Stimulated activated CD4-positive, alpha-beta T cell treated with anti-CD3 and anti-CD28 coated beads, TNF-alpha, amount 100 ng/mL, for 4 hours (primary cell): ENCODE measurements at places on chromosomes 6 and 20.

GRCh38 chr20:48788486-48789072 lies 39.2 kb downstream of the PREX1 start:
- DNase-seq, result no peak

GRCh38 chr6:1703091-1703855 lies 93.6 kb downstream of the FOXC1 start:
- DNase-seq, result no peak

- no peak for DNase-seq
Measured at GRCh38 chr20:9916761-9917160, 77.9 kb upstream of the PAK5 start.

- no peak for DNase-seq
Measured at GRCh38 chr6:69391106-69391505, 405.7 kb downstream of the LMBRD1 start.

DNA sequence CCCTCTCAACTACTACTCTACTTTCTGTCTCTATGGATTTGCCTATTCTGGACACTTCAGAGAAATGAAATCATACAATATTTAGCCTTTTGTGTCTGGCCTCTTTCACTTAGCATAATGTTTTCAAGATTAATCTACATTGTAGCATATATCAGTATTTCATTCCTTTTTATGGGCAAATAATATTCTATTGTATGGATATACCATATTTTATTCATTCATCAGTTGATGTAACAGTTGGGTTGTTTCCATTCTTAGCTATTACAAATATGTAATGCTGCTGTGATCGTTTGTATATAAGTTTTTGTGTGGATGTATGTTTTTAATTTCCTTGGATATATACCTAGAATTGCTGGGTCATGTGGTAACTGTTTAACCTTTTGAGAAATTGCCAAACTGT lies 23.4 kb downstream of the FAM184A start:
- no peak for DNase-seq

GRCh38 chr20:57146155-57146554 lies 120.3 kb downstream of the BMP7 start:
- DNase-seq, result no peak

GRCh38 chr6:10511477-10511876 lies 9.7 kb upstream of the GCNT2 start:
- no peak for DNase-seq

DNA sequence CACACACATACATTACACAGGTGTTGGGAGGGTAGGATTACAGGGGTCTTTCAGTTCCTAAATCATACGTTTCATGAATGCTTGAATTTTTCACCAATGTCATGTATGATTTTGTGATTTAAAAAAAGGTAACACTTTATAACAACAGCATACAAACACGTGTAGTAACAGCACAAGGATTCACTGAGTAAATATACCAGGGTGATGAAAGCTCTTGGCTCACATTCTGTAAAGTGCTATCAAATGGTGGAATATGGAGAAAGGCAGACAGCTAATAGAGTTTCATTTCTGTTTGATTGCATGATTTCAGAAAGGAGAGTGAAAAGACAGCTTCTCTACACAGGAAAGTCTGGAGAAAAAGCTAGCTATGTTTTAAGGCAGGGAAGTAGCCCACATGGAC lies 231.9 kb downstream of the CD83 start:
- DNase-seq, result no peak

GRCh38 chr6:151180330-151181048 lies 59.3 kb upstream of the AKAP12 start:
- DNase-seq, result no peak

DNA sequence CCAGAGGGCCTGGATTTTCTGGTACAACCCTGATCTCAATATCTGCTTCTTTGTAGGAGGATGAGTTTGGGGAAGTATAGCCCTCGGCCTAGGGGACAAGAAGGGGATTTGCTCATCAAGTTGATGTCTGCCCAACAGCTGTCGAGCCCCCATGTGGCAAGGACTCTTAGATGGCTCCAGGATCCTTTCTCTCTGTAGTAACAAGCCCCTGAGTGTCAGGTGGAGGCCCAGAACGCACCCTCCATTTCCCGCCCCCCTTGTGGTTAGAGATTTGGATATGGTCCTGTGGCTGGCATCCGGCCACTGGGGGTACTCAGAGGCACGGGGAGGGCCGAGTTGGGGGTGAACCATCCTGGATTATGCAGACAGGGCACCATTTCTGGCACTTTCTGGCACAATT lies 50.1 kb downstream of the CTCFL start:
- no peak for DNase-seq

DNA sequence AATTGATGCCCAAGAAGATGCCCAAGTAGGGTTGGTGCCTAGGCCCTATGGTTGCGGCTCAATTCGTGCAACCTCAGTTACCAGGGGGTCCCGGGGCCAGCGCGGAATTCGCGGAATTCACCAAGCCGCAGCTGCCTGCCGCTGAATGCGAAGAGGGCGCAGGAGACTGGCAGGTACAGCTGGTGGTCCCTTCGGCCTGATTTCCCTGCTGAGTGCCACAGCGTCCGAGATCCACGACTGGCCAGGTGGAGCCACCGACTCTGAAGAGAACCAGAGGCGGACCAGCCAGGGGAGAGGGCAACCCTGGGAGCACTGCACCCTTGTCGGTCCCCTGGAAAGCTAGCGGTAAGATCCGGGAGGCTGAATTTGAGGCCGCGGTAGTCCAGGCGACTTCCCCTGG lies 6.8 kb upstream of the TFAP2D start:
- no peak for DNase-seq

GRCh38 chr6:143270026-143270425 lies 180.5 kb downstream of the ADAT2 start:
- no peak for DNase-seq

DNA sequence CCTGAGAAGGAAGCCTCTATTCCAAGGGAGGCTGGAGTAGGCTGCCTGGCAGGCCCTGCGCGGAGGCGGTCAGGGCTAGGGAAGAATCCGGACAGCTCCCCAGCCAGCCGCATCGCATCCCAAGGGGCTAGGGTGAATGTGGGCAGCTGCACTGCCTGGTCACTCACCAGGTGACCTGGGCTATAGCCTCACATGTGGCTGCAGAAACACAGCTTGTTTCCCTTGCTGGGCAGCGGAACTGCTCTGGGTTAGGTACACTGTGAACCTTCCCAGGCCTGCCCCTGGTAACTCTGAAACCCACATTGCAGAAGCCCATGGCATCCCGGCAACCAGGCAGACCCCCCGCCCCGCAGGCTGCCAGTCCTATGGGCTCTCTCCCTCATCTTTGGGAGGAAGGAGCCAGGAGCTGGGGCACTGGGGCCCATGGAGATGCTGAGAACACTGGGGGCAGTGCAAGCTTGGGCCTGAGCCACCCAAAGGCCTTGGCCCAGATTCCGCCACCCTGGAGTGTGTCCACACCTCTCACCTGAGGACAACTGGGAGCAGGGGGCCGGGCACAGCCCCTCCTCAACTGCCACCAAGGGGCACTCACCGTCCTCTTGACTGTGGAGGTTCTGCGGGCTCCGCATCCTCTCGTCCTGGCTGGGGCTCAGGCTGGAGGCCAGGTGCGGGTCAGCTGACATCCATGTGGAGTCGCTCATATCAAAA lies 111.0 kb downstream of the NOL4L start:
- DNase-seq, result no peak

DNA sequence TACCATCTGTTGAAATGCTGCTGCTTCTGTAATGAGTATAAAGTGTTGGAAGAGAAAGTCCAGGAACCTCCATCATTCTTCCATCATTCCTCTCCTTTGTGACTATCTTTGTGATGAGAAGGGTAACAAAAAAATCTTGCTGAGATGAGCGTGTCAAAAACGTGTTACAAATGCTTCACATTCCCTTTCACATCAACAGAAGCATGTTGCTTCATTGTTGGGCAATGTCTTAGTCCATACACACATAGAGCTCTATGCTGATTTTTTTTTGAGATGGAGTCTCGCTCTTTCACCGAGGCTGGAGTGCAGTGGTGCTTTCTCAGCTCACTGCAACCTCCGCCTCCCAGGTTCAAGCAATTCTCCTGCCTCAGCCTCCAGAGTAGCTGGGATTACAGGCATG lies 114.1 kb upstream of the ESR1 start:
- DNase-seq, result no peak

- no peak for DNase-seq
Measured at GRCh38 chr6:64083261-64083660, 447.7 kb downstream of the PHF3 start.

DNA sequence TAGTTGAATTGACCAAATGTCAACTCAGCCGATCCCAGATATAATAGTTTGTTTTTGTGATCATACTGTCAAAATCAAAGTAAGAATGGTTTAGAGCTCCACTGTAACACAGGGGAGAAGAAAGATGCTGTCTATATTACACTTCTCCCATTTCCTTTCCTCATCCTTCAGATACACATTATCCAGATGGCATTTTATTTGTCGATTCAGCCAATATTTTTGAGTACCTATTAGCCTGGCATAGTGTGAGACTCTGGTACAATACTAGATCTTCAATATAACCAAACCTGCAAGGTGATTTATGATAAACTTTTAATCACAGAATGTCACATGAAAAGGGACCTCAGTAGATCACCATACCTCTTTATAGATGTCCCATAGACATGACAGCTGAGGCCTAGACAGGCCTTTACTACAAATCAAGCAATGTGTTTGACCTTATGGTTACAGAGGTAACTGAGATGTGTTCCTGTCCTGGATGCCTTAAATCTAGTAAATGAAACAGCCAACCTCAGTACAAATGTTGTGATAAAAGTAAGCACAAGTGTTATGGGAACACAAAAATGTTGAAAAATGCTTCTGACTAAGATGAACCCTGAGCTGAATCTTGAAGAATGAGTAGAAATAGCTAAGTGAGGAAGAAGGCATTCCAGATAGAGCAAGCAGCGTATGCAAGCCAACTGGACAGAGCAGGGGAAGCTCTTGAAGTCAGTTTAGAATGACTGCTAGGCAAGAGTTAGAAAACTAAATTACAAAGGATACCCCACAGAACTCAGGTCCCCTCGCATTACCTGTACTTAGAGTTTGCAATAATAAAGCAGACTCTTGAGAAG lies 1.9 kb downstream of the FBXO9 start:
- DNase-seq, result no peak

GRCh38 chr6:156885562-156885961 lies 108.4 kb downstream of the ARID1B start:
- no peak for DNase-seq

DNA sequence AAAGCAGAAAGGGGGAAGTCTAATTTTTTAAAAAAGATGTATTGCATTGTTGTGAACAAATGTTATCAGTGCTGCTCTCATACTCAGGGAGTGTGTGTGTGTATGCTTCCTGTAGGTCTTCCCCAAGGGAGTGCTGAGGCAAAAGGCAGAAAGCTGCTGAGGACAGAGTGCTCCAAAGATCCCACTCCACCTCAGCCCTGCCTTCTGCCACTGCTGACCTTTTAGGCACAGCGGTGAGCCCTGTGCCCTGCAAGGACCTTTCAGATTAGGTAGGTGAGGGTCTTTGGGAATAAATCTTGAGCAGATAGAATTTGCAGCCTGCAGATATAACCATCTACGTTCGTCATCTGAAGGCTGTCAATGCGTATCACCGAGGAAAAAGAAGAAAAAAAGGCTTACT lies 756.4 kb upstream of the MMS22L start:
- no peak for DNase-seq

DNA sequence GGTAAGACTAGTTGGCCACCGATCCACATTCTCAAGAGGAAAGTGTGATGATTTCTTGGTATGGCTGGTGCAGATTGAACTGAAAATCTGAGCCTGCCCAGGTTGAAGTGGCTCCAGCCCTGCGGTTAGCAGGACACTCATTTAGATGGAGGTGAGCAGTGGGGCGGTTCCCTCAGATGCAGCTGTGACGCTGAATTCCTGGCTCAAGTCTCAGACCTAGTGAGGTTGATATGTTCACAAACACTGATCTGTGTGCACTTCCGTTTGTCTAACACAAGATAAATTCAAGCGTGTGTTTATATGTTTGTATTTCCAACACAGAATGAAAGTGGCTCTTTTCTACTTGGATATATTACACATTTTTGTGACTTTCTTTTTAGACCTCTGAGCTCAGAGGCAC lies 83.4 kb upstream of the FRMD1 start:
- DNase-seq, result no peak

DNA sequence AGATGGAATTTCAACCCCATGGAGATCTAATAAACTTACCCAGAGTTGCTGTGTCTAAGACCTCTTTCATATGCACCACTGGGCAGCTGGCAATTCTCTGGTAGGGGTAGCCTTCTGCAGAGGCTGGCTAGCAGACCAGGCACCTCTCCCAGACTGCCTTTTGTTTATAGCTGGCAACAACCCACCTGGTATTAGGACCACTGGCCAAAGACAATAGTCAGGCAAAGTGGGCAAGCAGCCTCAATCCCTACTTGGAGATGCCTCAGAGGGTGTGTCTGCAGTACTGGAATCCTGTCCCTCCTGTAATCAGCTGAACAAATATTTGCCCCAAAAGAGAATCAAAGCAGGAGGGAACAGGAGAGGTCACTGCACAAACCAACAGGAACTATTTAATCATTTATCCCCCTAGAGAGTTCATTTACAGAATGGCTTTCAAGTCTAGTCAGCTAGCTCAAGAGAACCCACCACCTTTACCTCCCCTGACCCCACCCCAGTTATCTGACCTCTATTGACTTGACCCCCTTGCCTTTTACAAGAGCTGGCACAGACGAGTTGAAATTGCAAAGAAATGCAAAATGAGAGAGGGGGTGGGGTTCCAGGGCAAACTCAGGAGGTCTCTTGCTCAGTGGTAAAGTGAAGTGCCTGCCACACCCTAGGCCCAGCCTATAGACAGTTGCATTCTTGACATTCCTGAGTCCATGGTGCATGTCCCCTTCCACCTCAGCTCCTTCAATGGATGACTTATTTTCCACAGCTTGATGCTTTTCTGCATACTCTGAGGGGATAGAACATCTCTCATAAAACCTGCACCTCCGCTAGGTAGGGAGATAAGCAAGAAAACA lies 2.8 kb downstream of the BCL2L1 start:
- DNase-seq, result no peak

- no peak for DNase-seq
Measured at GRCh38 chr6:73240730-73241129, 15.4 kb upstream of the KHDC1L start.

- no peak for DNase-seq
Measured at GRCh38 chr6:90266905-90267621, 29.6 kb downstream of the BACH2 start.

GRCh38 chr6:88165087-88165843 lies 882 bp downstream of the CNR1 start:
- DNase-seq, result no peak

DNA sequence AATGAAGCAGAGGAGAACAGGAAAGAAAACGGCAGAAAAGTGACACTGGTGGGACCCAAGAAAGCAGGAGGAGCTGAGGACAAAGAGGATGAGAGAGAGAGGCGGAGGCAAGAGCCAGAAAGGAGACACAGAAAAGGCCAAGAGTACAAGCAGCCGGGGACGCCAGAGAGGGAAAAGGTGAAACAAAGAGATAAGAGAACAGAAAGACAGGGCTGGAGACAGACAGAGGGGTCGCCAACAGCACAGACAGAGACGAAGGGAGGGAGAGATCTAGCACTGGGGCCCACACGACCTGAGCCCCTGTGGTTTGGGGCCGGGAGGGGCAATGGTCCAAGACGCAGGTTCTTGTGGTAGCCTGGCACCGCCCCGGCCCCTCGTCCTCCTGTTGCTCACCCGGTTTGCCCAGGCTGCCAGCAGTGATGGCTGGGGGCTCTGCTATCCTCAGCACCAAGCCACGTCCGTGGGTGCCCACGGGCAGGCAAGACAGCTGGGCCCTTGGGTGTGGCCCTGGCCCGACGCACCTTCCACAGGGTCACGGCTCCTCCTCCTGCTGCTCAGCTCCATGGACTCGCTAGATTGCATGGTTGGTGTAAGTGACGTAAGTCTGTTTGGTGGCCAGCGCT lies 123.5 kb downstream of the GRM4 start:
- no peak for DNase-seq

GRCh38 chr6:56851074-56851473 lies 103.8 kb upstream of the BEND6 start:
- DNase-seq, result no peak

- DNase-seq, result no peak
Measured at GRCh38 chr6:31969712-31970603, 2.0 kb downstream of the DXO start.
